ENCODE measurements at places on chromosomes 11 and 22.

DNA sequence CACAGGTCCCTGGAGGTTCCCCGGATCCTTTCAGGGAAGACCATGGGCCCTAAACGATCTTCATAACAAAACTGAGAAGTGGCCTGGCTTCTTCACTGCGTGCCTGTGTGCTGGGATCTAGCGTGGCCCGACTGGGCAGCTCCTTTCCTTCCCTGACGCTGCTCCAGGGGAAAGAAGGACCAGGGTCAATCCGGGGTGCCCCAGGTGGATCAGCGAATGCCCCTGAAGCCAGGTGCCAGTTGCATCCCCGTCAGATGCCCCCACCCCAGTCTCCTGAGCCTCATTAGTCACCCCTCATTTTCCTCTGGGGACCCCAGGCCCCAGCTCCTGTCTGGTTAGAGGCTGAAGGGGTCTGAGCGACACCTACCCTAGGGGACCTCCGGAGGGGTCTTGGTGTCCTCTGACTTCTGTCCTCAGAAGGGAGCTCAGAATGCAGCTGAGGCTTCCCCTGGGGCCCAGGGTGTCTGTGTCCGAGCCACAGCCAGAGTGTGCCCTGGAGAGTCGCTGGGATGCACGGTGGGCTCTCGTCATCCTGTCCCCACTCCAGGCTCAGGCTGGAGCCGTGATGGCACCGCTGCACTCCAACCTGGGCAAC lies 18.7 kb upstream of the MUC6 start:
- DNase-seq = no peak

DNA sequence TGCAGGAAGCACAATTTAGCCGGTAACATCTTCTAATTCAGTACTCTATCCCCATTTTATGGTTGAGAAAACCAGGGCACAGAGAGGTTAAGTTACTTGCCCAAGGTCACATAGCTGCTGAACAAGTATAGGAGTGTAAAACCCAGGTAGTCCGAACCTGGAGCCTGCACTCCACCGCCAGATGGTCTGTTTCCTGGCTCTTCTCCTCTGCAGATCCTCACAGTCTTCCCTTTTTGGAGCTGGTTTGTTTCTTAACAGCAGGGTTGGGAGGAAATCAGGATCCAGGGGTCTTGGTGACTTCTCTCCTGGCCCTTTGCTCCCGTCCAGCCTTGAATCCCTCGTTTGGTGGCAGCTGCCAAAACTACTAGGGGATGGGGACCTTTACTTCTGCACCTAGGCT lies 12.0 kb downstream of the TSPAN18 start:
- DNase-seq = no peak

DNA sequence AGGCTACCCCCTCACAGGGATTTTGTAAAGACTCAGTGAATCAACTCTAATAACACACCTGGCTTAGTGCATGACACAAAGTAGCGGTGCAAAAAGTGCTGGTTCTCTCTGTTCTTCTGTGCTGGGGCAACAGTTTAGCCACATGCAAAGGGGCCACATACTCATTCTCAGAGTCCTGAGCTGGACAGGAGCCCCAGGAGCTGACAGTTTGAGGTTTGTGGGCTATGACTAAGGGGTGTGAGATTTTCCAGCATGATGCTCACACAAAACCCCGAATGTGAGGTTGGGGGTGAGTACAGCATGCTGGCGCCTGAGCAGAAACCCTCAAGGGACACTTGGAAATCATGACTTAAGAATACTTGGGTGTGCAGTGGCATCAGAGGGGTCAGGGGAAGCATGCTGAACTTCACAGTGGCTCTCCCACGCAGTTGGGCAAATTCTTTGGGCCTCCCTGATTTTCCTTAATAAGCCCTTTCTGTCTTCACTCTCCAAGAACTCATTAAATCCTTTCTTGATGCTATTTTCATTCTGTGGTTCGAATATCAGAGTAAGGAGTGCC lies 31.0 kb downstream of the TMPRSS5 start:
- no peak for DNase-seq

- no peak for DNase-seq
These were observed 124.7 kb upstream of the CCDC90B start for GRCh38 chr11:83410605-83411565.

DNA sequence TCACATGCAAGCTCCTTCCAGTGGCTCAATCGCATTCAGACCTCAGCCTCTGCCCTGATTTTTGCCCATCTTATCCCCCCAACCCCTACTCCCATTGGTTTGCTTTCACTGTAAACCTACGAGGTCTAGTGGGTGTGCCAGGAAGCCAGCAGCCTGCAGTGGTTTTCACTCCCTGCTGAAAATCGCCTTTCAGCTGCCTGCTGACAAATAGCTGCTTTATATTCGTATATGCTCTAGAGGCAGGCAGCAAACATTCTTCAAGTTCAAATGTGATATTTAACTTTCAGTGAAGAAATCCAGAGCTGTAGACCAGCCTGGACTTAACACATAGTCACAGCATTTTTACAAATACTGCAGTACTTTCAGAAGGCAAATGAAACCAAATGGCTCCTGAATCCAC lies 92.8 kb upstream of the APOA1 start:
- no peak for DNase-seq

GRCh38 chr11:45654231-45655011 lies 11.0 kb downstream of the CHST1 start:
- DNase-seq = peak; percentile 54

GRCh38 chr11:73322382-73323306 lies 14.6 kb downstream of the ARHGEF17 start:
- no peak for DNase-seq

GRCh38 chr11:2768471-2769408 lies 68.9 kb upstream of the KCNQ1OT1 start:
- peak; percentile 6 for DNase-seq

DNA sequence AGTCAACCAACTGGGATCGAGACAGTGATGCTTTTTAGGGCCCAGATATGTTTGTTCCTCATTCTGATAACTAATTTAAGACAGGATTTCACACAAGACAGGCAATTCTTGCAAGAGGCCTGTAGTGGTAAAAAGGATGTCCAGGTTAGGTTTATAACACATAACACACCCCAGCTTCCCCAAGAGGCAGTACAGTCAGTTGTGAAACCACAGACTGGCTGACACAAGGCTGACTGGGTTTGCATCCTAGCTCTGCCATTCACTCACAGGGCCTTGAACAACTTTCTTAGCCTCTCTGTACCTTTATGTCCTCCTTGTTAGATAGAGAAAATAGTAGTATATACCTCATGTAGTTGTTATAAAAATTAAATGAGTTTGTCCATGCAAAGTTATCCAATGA lies 55.0 kb upstream of the PTH start:
- no peak for DNase-seq

GRCh38 chr11:61730240-61730994 lies 22.0 kb upstream of the MYRF start:
- DNase-seq = no peak

DNA sequence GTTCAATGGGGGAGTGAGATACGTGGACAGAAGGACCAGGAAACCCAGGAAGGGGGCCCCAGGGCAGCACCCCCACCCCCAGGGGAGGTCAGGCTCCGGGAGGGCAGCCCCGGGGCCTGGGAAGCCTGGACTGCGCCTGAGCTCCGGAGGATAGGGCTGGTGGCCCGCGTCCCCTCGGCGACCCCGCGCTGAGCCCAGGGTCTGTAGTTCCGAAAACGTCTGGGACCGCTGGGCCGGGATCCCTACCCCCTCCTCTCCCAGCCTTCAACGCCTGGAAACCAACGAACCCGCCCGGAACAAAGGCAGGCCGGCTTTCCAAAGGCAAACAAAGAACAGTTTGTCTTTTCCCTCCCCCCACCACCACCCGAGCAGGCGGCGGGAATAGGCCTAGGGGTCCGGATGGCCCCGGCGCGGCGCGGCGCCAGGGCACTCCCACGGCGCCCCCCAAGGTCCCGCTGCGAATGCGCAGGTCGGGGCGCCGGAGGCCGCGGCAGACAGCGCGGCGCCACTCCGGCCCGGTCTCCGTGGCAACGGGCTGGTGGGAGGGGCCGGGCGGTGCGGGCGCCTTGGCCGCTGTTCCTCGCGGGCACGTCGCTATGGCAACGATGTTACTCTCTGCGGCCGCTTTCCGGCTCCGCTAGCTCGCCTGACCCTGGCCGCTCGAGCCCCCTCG lies 58.5 kb downstream of the IGLL1 start:
- DNase-seq = peak; percentile 90

DNA sequence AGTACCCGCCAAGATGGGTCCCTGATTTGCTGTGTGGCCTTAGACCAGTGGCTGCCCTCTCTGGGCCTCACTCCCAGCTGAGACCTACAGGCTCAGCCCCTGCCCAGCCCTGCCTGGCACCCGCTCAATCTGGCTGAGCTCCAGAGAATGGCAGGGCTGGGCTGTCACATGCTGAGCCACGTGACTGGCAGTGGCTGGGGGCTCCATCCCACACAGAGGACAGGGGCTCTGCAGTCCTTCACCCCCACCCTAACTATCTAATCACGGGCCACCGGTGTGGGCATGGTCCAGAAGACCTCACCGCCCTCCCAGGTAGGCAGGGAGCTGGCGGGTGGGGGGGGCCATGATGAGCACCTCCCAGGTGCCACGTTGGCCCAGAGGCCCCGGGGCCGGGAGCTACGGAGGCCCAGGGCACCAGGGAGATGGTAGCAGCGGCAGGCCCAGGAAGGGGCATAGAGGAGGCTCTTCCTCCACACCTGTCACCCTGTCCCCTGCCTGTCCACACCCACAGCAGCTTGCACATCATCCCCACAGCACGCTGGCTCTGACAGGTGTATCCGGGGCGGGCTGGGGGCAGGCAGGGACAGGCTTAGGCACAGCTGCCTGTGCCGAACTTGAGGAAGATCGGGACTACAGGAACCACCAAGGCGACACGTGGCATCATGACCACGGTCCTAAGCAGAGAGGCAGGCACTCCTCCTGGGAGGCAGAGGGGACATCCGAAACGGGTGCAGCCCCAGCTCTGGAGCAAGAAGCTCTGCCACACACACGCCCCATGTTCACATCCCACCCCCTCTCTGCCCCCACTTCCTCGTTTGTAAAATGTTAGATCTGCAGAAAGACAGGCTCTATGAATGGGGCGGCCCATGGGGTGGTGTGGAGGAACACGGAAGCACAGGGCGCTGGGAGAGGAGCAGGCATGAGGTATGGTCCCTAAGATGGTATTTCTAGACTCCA lies 1.5 kb upstream of the ALDH3B1 start:
- DNase-seq = peak; percentile 72
